ENCODE measurements at places on chromosomes 5 and 9. TPM values are rescaled to one million over a fixed set of nuclear protein-coding genes. Genes with fewer than 3 reads are reported as not detected.

The IL5 gene
- total RNA-seq: not detected

The RACK1 gene
- total RNA-seq: 2,163 TPM

The SPINK1 gene
- not detected for total RNA-seq

The OCLN gene
- total RNA-seq: 2.0 TPM

The CFAP77 gene
- total RNA-seq: not detected

The PCDHGA9 gene
- total RNA-seq: not detected

The STK32A gene
- total RNA-seq: not detected

The SPINK7 gene
- total RNA-seq: not detected

The GRXCR2 gene
- total RNA-seq: not detected

The LCP2 gene
- 333 TPM for total RNA-seq

The FBXL7 gene
- total RNA-seq: not detected

The LOX gene
- not detected for total RNA-seq

The SOHLH1 gene
- total RNA-seq: not detected

The DCTN3 gene
- total RNA-seq: 76.4 TPM

The FAM120A gene
- total RNA-seq: 76.9 TPM

The NUTM2G gene
- not detected for total RNA-seq

The DND1 gene
- 1.9 TPM for total RNA-seq

The FGF1 gene
- total RNA-seq: not detected

The PDZD2 gene
- 3.0 TPM for total RNA-seq

The UBAP2 gene
- 37.3 TPM for total RNA-seq

The FAM151B gene
- total RNA-seq: not detected

The LCN10 gene
- 0.90 TPM for total RNA-seq

The PHF24 gene
- not detected for total RNA-seq

The ELOVL7 gene
- total RNA-seq: 2.0 TPM

The LIFR gene
- 0.27 TPM for total RNA-seq

The RALGDS gene
- 150 TPM for total RNA-seq

The ORM1 gene
- total RNA-seq: not detected

The FAM174A gene
- total RNA-seq: 8.7 TPM

The PSMB7 gene
- 77.5 TPM for total RNA-seq

The SLC31A1 gene
- total RNA-seq: 4.0 TPM

The CDH9 gene
- not detected for total RNA-seq

The MARCOL gene
- total RNA-seq: not detected

The SHB gene
- total RNA-seq: 0.65 TPM

The CNTFR gene
- not detected for total RNA-seq

The TMC1 gene
- total RNA-seq: not detected

The SOWAHA gene
- not detected for total RNA-seq

The FYB1 gene
- total RNA-seq: 517 TPM

The SPARC gene
- 12.5 TPM for total RNA-seq

The CRB2 gene
- not detected for total RNA-seq

The GOLGA2 gene
- 60.5 TPM for total RNA-seq

The SLC6A18 gene
- total RNA-seq: not detected

The CD72 gene
- total RNA-seq: 8.1 TPM

The PCDHB13 gene
- total RNA-seq: not detected

The IGFBPL1 gene
- total RNA-seq: not detected

The SLC36A2 gene
- total RNA-seq: not detected

The STKLD1 gene
- 0.81 TPM for total RNA-seq
